ENCODE measurements at places on chromosomes 12 and 14.

DNA sequence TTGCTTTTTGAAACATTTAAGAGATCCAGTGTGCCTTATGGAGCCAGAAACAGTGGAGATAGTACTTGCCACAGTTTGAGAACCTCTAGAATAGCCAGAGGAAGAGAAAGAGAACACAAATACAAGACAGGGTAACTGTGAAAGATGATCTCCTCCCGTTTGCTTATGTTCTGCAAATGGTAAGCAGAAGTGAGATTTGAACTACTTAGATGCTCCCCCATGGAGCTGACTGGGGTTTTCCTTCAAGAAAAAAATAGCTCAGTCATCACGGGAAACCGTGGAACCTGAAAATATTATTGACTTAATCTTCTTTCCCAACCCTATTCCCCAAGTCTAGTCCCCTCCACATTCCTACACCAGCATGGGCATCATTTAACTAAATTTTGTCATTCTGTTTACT, 87.1 kb downstream of the KIF21A start:
- H3K4me3 ChIP-seq = no peak overlapping the region
- no peak for DNase-seq
- H3K36me3 ChIP-seq = peaks cover 41% of the 10 kb centered on the region
- no peaks in the 10 kb centered on the region for H3K4me1 ChIP-seq
- no peak overlapping the region for H3K27ac ChIP-seq
- no peaks in the 10 kb centered on the region for H3K27me3 ChIP-seq

DNA sequence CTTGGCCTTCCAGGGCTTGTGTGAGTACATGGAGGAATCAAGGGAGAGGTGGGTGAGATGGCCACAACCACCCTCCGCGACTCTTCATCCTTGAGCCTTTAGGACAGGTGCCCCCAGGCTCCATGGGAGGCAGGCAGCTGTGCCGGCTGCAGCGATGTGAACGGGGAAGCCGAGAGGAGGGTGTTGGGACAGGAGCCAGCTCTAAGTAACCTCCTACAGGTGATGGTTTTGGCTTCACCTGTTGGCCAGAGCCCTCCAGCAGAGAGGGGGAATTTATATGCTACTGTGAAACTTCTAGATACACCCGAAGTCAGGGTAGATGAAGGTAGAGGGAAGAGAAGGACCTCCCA, 132.2 kb upstream of the HIF1A start:
- peaks cover 7% of the 10 kb centered on the region for H3K4me1 ChIP-seq
- no peaks in the 10 kb centered on the region for H3K36me3 ChIP-seq
- H3K27ac ChIP-seq = peak overlapping the region; percentile 26
- DNase-seq = no peak
- H3K27me3 ChIP-seq = peaks cover 7% of the 10 kb centered on the region

- H3K27me3 ChIP-seq = peaks cover 2% of the 10 kb centered on the region
- peaks cover 28% of the 10 kb centered on the region for H3K4me1 ChIP-seq
Observed at GRCh38 chr12:105317942-105318621, 12.4 kb upstream of the C12orf75 start.

DNA sequence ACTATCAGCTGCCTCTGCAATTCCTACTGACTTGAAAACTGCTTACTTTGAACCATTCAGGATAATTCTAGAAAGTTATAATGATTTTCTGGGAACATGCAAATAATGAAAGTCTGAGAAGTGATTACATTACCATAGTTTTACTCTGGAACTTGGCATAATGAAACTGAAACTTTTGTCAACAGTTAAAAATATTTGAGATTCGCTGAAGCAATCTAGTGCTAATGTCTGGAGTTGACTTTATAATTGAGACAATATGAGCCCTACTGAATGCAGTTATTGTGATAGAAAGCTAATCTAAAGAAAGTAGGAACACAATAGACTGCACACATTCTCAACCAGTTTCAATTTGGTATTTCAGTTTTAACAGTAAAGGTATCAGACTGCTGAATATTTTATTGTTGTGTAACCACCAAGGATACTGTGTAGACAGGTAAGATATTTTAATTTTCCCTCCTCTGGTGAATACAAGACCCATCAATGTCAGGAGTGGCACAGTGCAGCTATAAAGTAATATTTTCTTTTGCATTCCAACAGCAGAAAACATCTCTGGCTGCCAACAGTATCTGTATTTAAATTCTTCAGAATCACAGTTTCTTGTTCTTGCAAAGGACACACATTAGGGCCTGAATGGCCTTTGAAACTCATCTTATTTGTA, 483.5 kb downstream of the ATP23 start:
- peaks cover 2% of the 10 kb centered on the region for H3K27me3 ChIP-seq
- H3K36me3 ChIP-seq = no peaks in the 10 kb centered on the region
- no peak overlapping the region for H3K4me3 ChIP-seq

DNA sequence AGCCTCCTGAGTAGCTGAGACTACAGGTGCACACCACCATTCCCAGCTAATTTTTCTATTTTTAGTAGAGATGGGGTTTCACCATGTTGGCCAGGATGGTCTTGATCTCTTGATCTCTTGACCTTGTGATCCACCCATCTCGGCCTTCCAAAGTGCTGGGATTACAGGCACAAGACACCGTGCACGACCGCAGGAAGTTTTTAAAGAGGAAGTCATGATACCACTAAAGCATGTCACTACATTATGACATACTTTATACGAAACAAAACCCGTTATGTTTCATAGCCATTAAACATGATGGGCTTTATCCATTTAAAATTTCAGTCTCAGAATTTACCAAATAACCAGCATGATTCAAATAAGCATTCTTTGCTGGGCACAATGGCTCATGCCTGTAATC, 83.8 kb upstream of the DUSP6 start:
- H3K27ac ChIP-seq = no peak overlapping the region
- peaks cover 38% of the 10 kb centered on the region for H3K36me3 ChIP-seq
- H3K4me1 ChIP-seq = peaks cover 9% of the 10 kb centered on the region
- DNase-seq = no peak
- H3K4me3 ChIP-seq = no peak overlapping the region

DNA sequence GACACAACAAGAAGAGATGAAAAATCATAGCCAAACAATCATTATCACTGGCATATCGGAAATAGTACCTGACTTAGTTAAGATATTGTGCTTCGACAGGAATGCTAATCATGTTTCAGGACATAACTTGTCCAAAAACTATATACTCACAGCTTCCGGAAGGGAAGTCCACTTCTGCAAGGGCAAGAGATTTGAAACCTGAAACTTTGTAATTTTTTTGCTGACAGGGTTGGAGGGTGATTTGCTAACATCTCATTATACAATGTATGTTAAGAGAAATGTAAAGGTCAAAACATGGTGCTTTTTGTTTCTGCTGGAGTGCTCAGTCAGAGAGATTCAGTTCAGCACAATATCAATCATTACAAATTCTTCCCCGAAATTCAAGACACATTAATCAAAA, 200.3 kb downstream of the CNTN1 start:
- no peak for DNase-seq
- H3K27me3 ChIP-seq = no peaks in the 10 kb centered on the region
- no peaks in the 10 kb centered on the region for H3K4me1 ChIP-seq
- H3K27ac ChIP-seq = no peak overlapping the region

DNA sequence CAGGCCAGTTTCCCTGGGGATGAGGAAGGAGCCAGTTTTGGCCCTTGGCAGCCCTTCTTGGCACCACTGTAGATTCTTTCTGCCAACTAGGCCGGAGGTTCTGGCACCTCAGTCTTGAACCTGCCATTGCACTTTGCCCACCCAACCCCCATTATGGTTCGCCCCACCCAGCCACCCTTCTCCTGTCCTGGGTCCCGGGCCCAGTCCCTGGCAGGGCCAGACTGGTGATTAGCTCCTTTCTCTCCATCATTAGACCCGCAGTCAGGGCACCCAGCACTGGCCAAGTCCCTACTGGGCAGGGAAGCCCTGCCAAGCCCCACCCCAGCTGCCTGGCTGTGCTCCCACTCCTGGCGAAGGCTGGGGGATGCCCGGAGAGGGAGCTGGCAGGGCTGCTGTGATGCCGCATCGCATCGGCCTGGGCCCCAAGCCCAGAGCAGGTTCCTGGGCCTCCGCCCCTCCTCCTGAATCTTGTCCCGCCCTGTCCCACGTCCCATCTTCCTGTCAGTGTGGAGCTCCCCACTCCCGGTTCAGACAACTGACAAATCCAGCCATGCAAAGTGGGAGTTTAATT, 9.8 kb downstream of the FAM222A start:
- H3K4me3 ChIP-seq = no peak overlapping the region
- no peaks in the 10 kb centered on the region for H3K36me3 ChIP-seq
- peaks cover 4% of the 10 kb centered on the region for H3K27me3 ChIP-seq
- DNase-seq = no peak

GRCh38 chr14:54278665-54279295, 118.0 kb upstream of the CDKN3 start:
- H3K36me3 ChIP-seq = no peaks in the 10 kb centered on the region
- no peak overlapping the region for H3K27ac ChIP-seq
- H3K27me3 ChIP-seq = peaks cover 3% of the 10 kb centered on the region
- DNase-seq = no peak
- no peaks in the 10 kb centered on the region for H3K4me1 ChIP-seq

DNA sequence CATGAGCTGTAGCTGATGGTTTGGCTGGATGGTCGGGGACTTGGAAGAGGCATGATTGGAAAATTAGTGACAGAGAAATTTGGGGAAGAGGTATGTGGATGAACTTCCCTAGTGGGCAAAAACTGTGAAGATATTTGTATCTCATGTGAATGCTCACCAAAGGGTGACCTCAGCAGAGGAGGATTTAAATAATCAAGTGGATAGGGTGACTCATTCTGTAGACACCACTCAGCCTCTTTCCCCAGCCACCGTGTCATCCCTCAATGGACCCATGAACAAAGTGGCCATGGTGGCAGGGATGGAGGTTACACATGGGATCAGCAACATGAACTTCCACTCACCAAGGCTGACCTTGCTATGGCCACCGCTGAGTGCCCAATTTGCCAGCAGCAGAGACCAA, 60.8 kb upstream of the KRAS start:
- H3K27ac ChIP-seq = no peak overlapping the region
- H3K4me3 ChIP-seq = no peak overlapping the region
- H3K36me3 ChIP-seq = peaks cover under 1% of the 10 kb centered on the region
- H3K4me1 ChIP-seq = no peaks in the 10 kb centered on the region
- DNase-seq = no peak
- H3K27me3 ChIP-seq = peaks cover 3% of the 10 kb centered on the region

DNA sequence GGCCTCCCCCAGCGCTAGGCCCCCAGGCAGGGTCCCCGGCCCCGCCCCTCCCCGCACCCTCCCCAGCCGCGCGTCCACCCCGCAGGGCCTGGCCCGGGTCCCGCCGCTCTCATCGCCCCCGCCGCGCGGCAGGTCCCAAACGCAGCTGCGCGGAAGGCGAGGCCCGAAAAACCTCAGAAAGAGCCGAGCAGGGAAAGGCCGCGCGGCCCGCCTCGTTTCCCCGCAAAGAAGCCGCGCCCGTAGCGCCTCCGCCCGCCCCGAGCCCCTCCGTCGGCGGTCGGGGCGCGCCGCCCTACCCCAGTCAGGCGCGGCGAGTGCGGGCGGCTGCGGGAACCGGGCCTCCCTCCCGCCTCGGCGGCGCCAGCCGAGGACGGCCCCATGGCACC, 324 bp downstream of the POLE start:
- no peaks in the 10 kb centered on the region for H3K36me3 ChIP-seq

GRCh38 chr12:123721245-123721644, 9.1 kb downstream of the ATP6V0A2 start:
- H3K27ac ChIP-seq = no peak overlapping the region
- no peak overlapping the region for H3K4me3 ChIP-seq
- H3K36me3 ChIP-seq = no peaks in the 10 kb centered on the region

DNA sequence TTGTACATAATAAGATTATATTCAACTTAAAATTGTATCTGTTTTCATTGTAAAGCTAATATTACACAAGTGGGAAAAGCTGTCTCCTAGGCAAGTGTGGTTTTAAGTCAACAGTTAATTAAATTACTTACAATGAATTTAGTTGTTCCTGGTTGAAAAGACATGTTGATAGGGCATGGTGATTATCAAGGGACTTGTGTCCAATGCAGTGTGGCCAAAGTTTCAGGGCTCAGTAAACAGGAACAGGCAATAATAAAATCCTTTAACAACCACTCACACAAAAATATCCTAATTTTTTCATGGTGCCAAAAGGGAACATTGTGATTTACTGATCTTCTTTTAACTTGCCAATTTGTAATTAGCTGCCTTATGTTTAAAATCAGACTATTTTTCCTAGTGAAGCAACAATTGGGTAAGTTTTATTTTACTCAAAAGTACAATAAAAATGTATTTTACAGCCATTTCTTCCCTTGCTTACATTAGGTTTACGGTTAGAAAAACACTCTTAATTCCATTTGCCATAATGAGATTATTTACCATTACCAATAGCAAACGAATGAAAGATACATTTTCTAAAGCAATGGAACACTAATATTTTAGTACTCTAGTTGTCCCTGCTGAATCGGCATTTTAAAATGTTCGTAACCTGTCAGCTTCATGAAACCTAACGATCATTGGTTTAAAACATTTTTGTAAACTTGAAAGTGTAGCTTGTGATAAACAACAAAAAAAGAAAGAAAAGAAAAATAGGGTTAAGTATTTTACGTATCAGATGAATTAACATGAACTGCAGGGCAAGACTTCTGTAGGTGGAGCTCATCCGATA, 1.8 kb upstream of the WNK1 start:
- H3K36me3 ChIP-seq = no peaks in the 10 kb centered on the region
- H3K27me3 ChIP-seq = peaks cover 8% of the 10 kb centered on the region
- no peak for DNase-seq
- peaks cover 25% of the 10 kb centered on the region for H3K4me1 ChIP-seq

- H3K27ac ChIP-seq = no peak overlapping the region
- peaks cover 17% of the 10 kb centered on the region for H3K36me3 ChIP-seq
- DNase-seq = no peak
- H3K4me3 ChIP-seq = no peak overlapping the region
- H3K27me3 ChIP-seq = no peaks in the 10 kb centered on the region
Observed at GRCh38 chr12:3672113-3672509, 80.8 kb downstream of the CRACR2A start.

DNA sequence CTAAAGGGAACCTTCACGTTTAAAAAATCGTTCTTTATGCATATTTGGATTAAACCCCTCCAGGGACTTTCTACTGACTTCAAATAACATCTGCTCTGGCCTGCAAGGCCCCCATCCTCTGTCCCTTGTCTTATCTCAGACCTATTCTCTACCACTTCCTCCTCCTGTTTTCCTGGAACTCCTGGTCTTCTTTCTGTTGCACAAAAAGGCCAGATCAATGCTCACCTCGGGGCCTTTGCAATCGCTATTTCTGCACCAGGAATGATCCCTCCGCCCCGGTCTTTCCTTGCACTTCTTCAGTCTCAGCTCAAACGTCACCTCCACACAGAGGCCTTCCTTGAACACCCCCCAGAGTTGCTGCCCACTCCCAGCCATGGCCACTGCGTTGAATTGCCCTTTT, 57.6 kb upstream of the BEGAIN start:
- H3K4me1 ChIP-seq = peaks cover 56% of the 10 kb centered on the region
- no peak for DNase-seq
- peaks cover 39% of the 10 kb centered on the region for H3K27me3 ChIP-seq

- DNase-seq = no peak
- H3K4me3 ChIP-seq = peak overlapping the region; percentile 81
Observed at GRCh38 chr14:21096438-21096837, 2.0 kb downstream of the ZNF219 start.

GRCh38 chr12:79183926-79184325, 319.4 kb downstream of the SYT1 start:
- H3K4me3 ChIP-seq = no peak overlapping the region
- H3K36me3 ChIP-seq = no peaks in the 10 kb centered on the region
- DNase-seq = no peak
- H3K27ac ChIP-seq = no peak overlapping the region

- no peaks in the 10 kb centered on the region for H3K4me1 ChIP-seq
- H3K27me3 ChIP-seq = no peaks in the 10 kb centered on the region
- H3K36me3 ChIP-seq = no peaks in the 10 kb centered on the region
- no peak overlapping the region for H3K27ac ChIP-seq
Observed at GRCh38 chr12:42779186-42779859, 189.8 kb upstream of the PRICKLE1 start.
